AG08396 (cell line): ENCODE measurements at places on chromosomes 11 and 22.

DNA sequence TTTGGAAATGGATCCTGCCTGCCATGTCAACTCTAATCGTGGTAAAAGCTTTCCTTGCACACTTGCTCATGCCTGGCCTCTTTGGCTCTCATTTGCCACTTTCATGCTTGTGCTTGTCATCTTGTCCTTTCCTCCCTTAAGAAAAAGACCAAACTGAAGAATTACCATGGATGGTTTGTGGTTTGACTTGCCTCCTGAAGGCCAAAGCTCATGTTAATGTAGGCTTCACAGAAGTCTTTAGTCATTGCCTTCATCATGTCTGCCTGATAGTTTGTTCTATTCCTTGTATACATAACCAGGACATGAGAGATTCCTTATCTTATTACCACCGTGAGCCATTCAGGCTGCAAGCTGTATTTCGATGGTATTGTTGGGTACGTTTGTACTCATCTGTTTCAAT, 17.3 kb downstream of the TEAD1 start:
- no peak for DNase-seq

DNA sequence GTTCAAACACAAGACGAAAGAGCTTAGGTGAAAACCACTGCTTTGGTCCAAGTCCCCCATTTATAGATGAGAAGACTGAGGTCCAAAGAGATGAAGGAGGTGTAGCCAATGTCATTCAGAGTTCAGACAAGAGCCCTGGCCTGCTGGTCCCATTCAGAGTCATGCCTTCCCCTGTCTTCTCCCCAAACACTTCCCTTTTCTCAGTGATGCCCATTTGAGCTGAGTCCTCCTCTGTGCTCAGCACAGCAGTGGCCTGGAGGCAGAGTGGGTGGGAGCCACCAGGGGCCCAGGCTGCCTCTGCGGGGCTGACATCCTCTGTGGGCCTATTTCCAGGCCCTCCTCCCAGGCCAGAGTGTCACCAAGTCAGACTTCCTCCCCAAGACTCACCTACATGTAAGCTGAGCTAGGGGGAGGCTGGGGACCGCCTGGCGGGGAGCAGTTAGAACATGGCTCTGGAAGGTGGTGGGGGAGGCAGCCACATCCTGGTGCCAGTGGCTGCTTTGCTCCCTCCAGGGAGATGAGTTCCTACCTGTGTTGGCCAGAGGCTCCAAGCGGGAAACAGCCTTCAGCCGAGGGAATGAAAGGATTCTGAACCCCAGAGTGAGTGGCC, 22.4 kb upstream of the LRRC10B start:
- DNase-seq: no peak

DNA sequence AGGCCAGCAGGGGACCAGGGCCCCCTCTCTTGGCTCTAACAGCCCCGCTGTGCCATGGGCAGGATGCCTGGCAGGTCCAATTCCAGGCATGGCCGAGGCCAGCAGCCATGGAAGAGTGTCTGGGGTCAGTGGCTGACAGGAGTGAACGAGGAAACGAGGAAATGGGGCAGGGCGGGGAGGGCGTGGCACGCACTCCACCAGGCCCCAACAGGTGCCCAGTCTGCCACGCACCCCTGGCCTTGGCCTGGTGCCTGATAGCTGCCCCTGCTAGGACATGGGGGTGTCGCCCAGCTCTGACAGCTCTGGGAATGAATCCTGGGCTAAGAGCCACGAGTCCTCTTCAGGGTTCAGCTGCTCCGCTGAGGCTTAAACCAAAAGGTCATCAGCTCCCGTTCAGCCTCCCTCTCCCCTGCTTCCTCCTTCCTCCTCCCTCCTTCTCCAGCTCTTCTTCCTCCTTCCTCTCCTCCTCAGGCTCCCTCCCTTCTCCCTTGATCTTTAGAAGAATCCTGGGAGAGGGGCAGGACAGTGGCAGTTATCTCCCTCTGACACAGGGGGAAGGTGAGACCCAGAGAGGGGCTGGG, 11.5 kb upstream of the TBC1D22A start:
- DNase-seq: no peak

DNA sequence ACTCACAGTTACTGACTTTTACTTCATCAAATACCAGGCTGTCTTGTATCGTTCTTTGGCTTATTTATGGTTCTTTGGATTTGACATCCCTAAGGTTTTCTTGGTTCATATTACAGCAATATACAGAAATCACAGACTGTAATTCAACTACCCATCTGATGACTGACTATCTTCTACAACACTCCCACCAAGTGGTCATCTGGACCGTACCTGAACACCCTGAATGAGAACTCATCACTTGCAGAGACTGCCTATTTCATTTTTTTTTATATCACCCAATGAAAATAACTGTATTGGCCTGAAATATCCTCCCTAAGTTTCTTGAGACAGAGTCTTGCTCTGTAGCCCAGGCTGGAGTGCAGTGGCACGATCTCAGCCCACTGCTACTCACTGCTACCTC, 9.5 kb upstream of the UPB1 start:
- DNase-seq: no peak

DNA sequence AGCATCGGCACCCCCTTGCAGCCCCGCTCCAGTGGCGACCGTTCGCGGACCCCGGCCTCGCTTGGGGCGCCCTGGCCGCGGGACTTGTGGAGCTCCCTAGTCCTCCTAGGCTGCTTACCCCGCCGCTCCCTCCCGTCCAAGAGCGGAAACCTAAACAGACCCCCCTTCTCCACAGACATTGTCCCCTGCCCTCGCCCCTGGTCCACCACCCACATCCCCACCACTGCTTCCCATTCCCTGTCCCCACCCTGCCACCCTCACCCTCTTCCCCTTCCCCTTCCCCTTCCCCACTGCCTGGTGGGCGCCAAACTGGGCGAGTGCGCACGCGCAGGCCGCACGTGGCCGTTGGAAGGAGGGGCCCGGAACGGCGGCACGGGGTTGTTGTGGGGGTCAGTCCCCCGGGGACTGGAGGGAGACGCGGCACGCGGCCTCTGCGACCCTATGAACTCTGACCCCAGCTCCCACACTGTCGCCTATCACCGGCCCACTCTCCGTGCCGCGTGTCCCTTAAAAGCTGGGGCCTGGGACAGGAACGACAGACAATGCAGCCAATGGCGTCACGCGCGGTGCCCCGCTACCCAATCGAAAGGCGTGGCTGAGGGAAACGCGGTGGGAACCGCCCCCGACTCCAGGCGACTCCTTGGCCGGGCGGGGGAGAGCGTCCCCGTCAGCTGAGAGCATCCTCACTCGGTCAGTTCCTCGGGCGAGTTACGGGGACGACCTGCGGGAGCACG, at the start of gene SNX32:
Gene SNX32 (plus strand): TSS at position 667 of the 734 bp plus-strand sequence. CDS start 103 bp downstream, outside the sequence.
- peak; percentile 99 for DNase-seq

DNA sequence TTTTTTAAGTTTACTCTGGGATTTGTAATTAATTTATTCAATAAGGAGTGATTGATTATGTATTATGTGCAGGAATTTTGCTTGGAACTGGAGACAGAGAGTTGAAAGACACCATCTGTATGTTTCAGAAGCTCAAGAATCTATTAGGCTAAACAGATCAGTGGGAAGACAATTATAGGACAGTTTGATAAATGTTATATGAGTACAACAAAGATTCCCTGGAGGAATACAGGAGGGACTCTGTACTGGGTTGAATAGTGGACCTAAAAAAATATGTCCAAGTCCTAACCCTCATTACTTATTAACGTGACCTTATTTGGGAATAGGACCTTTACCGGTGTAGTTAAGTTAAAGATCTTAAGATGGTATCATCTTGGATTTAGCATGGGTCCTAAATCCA, 681.2 kb downstream of the NELL1 start:
- DNase-seq: no peak

DNA sequence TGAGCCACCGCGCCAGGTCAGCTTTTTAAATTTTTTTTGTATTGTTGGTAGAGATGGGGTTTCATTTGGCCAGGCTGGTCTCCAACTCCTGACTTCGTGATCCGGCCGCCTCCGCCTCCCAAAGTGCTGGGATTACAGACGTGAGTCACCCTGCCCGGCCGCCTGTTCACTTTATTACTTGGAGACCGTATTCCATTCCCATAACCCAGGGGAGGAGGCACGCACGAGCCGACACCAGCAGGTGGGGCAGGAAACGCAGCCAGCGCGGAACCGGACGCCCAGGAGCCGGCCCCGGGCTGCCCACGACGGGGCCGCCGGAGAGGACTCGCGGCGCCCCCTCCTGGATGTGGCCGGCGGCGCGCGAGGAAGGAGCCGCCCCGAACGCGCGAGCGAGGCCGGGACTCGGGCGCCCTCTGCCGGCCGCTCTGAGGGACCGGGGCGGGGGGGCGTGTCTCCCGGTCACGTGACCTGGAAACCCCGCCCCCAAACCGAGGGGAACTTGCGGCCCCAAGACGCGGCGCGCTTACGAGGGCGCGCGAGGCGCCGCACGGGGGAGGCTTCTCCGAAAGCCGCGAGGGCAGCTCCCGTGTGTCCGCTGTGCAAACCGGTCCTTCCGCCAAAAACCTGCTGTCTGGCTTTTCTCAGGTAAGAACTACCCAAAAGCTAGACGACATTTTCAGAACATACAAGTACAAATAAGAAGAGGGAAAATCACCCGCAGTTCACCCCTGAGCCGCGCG, 11.6 kb upstream of the RNH1 start:
- peak; percentile 95 for DNase-seq

- no peak for DNase-seq
Measured at GRCh38 chr11:60781286-60781980, 3.7 kb upstream of the MS4A10 start.

- peak; percentile 31 for DNase-seq
Measured at GRCh38 chr11:43947003-43947500, 4.6 kb downstream of the C11orf96 start.

DNA sequence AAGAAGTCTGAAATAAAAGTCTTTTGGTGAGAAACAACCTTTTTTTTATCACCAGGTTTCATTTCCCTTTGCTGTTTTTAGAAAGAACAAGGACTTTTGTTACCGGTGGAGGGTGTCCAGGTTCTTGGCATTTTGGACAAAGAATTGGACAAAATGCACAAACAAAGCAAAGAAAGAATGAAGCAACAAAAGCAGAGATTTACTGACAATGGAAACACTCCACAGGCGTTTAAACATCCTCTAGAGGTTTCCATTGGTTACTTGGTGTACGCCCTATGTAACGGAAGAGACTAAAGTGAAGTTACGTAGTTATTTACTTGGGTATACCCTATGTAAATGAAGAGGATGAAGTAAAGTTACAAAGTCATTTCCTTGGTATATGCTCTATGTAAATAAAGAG, 1487.0 kb downstream of the LRRC4C start:
- no peak for DNase-seq

GRCh38 chr11:46724088-46724487, 5.1 kb downstream of the F2 start:
- no peak for DNase-seq

DNA sequence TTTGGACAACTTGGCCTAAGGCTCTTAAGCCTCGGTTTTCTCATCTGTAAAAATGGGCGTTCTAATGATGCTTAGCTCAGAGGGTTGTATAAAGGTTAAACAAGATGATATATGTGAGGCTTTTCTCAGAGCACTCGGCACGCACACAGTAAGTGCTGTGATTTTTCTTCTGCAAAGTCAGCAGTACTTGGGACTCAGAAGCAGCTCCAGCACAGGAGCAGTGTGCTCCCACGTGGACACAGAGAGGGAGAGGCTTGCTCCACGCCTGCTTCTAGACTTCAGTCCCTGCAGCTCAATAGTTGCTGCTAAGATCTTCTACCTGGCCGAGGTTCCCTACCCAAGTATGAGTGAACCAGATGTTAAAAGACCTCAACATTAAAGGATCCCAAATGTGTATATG, 39.9 kb upstream of the PHF21A start:
- DNase-seq: no peak

- DNase-seq: peak; percentile 63
Measured at GRCh38 chr11:63762654-63763495, 5.7 kb downstream of the ZFTA start.

DNA sequence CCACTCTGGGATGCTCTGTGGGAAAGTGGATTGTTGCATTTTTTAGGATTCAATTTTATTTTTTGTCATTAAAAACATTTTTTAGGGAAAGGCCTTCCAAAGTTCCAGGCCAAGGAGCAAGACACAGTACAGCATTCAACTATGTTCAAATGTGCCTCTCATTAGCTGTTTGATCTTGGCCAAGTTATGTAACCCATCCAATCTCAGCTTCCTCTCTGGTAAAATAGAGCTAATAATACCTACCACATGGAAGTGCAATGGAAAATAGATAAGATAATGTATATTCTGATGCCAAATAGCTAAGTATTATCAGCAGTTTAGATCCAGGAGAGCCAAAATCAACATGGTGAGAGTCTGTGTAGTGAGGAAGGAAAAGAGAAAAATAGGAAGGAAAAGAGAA, 220.3 kb upstream of the SESN3 start:
- DNase-seq: no peak

DNA sequence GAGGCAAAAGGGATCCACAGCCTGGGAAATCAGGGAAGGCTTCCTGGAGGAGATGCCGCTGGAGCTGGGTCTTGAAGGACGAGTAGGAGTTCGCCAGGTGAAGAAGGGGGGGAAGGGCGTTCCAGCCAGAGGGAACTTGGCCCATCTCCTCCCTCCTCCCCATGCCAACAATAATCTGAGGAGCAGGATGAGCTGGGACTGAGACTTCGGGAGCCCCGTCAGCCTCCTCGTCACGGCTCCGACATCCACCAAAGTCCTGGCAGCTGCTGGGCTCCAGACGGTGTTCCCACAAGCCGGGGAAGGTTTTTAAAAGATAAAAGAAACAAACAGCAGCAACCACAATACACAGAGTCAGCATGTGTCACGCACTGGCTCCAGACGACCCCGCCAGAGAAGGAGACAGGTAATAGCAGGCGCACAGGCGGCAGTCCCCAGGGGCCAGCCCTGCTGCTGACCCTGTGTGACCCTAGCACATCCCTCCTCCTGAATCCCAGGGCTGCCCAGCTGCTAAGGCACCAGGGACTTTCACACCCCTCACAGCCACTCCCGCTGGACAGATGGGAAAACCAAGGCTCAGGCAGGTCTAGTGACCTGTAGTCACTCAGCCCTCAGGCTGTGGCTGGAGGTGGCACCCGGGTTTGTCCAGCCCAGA, 37.3 kb downstream of the NUP50 start:
- peak; percentile 75 for DNase-seq

- DNase-seq: no peak
Measured at GRCh38 chr11:120236169-120237107, 3.5 kb upstream of the POU2F3 start.

- no peak for DNase-seq
Measured at GRCh38 chr22:32205974-32206773, 1.3 kb upstream of the RFPL2 start.

GRCh38 chr11:16001044-16001568, 355.2 kb downstream of the SOX6 start:
- DNase-seq: no peak

GRCh38 chr22:45398214-45398613, 15.2 kb downstream of the SMC1B start:
- DNase-seq: no peak

DNA sequence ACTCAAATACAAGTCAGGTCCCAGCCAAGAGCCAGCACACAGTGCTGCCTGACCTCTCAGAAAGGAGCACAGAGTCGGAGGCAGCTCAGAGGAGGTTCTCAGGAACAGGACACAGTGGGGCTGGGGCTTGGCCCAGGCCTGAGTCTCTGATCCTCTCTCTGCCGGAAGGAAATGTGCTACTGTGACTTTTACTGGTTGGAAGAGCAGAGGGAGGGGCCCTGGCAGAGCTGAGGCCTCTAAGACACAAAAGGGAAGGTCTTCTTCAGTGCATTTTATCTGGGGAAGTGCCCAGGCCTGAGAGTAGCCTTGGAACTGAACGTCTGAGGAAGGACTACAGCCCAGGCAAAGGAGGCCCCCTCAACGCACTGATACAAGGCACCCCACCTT, 16.2 kb upstream of the CASTOR1 start:
- no peak for DNase-seq

GRCh38 chr11:64103277-64103985, 62.5 kb downstream of the MACROD1 start:
- no peak for DNase-seq

GRCh38 chr11:9914064-9914463, 250.2 kb downstream of the SWAP70 start:
- DNase-seq: no peak

GRCh38 chr22:27985323-27986275, 66.5 kb upstream of the PITPNB start:
- no peak for DNase-seq
